ENCODE measurements at places on chromosomes 12 and 14.

DNA sequence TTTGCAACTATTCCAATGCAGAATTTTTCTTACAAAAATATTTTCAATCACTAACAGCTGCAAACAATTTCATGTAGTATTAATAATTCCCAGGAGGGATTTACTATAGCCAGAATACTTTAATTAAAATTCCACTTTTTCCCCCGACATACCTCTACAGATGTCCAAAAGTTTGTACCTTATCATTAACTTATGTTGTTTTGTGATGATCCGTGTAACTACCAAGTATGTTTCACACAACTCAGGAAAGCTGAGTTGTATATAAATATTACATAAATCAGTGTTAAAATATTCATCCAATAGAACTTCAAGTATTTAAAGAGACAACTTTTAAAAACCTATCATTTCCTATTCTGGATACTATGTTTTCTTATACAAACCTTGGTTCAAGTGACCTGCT is 2.4 kb downstream of the EPS8 start:
- no peak overlapping the region for H3K27ac ChIP-seq
- H3K4me1 ChIP-seq, result peaks cover 13% of the 10 kb centered on the region
- no peak for DNase-seq
- no peak overlapping the region for H3K4me3 ChIP-seq

DNA sequence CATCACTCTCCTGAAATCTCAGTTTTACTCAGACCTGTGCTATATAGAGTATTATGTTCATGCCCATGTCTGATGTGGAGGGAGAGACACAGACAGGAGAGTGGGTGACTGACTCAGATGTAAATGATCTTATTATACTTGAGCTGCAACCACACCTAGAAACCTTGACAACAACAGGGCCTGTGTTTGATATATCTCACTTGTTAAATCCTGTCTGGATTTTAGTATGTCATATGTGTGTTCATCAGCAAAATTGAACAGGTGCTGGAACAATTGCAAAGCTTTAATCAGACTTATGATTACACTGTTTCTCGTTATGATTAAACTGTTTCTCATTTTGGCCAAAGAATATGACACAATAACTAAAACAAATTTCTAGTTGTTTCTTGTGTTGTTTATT is 37.7 kb downstream of the DIP2B start:
- H3K27ac ChIP-seq, result no peak overlapping the region
- H3K27me3 ChIP-seq, result no peaks in the 10 kb centered on the region
- peaks cover 3% of the 10 kb centered on the region for H3K36me3 ChIP-seq
- no peak for DNase-seq

DNA sequence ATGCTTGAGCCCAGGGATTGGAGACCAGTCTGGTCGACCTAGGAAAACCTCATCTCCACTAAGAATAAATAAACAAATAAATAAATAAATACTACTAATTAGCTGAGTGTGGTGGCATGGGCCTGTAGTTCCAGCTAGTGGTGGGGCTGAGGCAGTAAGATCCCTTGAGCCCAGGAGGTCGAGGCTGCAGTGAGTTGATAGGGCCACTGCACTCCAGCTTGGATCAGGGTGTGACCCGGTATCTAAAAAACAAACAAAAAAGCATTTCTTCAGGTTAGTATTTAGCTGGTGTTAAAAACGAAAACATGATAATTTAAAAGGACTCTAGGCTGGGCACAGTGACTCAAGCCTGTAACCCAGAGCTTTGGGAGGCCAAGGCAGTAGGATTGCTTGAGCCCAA is 1.2 kb upstream of the FGD4 start:
- no peaks in the 10 kb centered on the region for H3K36me3 ChIP-seq
- no peak for DNase-seq
- H3K4me3 ChIP-seq, result peak overlapping the region; percentile 11
- peaks cover 5% of the 10 kb centered on the region for H3K4me1 ChIP-seq
- no peak overlapping the region for H3K27ac ChIP-seq

GRCh38 chr14:95322651-95323050 is 2.9 kb upstream of the CLMN start:
- no peak for DNase-seq
- H3K36me3 ChIP-seq, result no peaks in the 10 kb centered on the region
- H3K27ac ChIP-seq, result no peak overlapping the region
- no peak overlapping the region for H3K4me3 ChIP-seq
- H3K4me1 ChIP-seq, result peaks cover 31% of the 10 kb centered on the region

DNA sequence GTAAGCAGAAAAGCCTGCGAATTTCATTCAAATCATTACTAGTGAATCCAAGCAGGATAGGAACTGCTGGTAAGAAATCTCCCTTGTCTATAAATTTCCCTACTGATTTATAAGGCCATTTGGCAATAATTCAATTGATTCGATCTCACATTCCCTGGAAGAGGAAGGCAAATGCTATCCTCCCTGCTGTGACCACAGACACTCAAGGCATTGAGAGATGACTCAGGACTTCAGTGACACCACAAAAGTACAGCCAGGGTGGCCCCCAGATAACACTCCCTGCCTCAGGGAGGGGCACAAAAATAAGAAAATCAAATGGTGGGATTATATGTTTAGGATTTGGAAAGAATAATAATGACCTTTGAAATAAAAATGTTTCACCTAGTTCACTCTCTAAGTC is 162.7 kb downstream of the GRIP1 start:
- peaks cover 2% of the 10 kb centered on the region for H3K27me3 ChIP-seq
- no peaks in the 10 kb centered on the region for H3K4me1 ChIP-seq
- no peaks in the 10 kb centered on the region for H3K36me3 ChIP-seq
- no peak overlapping the region for H3K27ac ChIP-seq
- DNase-seq, result no peak
- H3K4me3 ChIP-seq, result no peak overlapping the region
